ENCODE measurements at places on chromosomes 7 and 10.

DNA sequence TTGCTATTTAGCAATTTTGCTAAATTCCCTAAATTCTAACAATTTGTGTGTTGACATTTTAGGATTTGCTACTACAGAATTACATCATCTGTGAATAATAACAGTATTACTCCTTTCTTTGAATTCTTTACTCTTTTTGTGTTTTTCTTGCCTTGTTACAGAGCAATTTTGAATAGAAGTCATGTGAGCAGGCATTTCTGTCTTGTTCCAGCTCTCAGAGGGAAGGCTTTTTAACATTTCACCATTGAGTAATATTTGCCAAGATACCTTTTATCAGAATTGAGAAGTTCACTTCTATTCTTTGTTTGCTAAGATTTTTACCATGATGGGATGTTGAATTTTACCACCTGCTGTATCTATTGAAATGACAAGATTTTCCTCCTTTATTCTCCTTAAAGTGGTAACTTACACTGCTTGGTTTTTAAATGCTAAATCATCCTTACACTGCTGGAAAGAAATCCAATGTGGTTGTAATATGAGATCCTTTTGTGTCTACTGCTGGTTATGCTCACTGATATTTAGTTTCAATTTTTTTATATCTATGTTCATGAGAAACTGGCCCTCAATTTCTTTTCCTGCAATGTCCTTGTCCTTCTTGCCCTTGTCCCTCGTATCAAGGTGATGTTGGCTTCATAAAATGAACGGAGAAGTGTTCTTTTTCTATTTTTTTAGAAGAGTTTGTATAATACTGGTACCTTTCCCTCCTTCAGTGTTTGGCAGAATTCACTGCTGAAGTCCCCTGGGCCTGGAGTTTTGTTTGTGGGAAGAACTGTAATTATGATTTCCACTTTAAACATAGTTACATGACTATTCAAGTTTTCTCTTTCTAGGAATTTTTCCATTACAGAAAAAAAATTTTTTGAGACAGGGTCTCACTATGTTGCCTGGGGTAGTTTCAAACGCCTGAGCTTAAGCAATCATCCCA is 50.3 kb upstream of the ATP6V0A4 start:
- no peak for DNase-seq

DNA sequence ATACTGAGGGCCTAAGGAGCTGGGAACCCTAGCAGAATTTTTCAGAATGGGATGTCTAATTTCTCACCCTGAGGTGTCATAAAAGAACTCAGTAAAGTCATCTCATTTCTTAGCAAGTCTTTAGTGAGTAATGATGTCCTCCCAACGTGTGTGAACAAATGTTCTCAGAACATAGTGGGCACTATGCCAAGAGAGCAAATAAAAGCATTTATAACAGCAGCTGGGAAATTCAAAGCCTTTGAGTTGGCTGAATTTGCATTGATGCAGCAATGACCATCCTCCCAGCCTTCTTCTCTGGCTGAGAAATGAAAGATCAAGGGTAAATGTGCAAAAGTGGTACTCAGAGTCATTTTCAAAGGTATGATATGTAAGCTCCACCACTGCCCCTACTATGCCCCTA is 109.4 kb downstream of the FAM107B start:
- DNase-seq: peak; percentile 57

DNA sequence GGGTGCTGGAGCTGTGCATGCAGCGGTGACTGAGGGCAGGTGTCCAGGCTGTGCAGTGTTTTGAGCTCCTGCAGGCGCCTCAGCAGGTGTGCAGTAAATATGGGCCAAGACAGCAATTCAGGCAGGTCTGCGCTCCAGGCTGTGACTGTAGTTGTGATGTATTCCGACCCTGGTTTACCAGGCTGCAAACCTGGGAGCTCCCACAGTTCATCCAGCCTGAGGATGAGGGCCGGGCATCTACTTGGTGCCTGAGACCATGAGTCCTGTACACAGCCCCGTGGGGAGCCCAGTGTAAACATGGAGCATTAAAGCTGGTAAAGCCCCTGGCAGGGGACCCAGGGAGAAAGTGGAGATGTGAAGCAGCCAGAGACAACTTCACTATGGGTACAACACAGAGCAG is 82.8 kb downstream of the VOPP1 start:
- DNase-seq: no peak

DNA sequence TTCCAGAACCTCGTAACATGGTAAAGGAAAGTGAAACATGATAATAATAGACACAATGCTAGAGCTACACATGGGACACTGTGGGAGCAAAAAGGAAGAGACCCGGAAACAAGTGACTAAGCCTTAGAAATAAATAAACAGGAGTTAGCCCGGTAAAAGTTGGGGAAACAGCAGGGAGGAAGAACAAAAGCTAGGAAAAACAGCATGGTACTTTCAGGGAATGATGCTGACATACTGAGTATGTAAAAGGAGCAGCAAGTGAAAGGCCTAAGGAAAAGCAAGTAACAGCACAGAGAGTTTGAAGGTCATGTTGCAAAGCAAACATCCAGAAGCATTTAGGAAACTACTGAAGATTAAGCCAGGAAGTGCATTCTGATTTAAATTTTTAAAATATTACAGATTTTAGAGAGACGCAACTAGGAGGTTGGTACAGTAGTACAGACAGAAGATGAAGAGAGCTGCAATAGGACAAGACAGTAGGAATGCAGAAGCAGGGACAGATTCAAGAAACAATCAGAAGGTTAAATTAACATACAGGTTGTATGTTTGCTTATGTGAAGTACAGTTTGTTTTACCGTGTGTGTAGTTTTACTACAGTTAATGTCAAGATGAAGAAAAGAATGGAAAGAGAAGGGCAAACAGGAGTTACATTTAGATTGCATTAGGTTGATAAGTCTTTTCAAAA is 63.7 kb downstream of the ARHGAP12 start:
- DNase-seq: no peak

DNA sequence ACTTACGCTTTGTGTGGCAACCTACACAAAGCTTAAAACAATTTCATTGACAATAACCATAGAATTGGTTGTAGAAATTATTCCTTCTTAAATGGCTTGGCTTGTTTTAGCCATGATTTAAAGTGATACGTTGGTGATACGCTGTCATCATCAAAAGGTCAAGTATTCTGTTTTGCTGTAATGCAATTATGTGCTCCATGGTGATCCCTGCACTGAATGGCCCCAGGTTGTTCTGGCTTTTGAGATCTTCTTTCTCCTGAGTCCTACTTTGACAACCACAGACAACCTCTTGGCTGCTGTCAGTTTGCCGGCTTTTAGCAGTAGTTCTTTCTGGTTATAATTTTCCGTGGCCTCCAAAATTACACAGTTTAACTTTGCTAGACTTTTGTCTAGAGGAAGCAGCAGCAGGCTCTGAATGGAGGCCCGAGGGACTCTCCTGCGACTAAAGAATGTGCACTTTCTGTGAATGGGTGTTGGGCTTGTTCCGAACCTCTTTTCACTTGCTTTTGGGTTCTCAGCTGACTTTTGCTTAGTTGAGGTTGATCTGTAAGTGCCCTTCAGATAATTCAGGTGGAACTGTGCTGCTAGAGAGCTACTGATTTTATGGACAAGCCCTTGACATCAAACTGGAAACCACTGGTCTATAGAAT is 104.7 kb downstream of the TMEM178B start:
- no peak for DNase-seq

DNA sequence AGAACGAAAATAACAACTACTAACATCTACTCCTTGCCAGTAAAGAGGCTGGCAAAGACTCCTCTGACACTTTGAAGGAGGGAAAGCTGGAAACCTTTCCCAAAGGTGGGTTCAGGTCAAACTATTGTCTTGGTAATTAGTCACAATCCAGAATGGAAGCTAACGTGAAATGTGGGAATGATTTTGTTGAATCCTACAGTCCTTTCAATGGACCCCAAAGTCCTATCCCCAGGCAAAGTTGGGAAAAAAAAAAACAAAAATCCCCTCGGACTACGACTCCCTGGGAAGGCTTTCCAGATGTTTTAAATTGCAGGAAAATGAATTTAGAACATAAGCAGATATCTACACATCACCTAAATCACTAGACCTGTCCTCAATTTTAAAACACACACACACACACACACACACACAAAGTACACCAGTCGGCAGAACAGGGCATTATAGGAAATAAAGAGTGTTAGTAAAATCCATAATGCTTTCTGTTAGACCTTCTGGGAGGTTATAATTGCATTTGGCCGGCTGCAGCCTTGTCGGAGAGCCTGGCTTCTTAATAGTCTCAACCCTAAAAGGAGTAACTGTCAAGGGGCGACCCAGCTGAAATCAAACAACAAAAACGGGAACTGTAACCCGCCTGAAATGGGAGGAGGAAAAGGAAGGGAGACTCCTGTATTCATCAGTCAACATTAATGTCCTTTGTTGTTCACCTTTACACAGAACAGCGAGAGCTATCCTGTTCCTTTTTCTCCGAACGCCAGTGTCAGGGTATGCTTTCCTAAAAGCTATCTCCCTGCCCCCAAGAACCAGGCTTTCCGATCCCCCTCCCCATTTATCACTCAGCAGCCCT is 1.5 kb downstream of the DOCK4 start:
- peak; percentile 3 for DNase-seq

- no peak for DNase-seq
These were observed 2.5 kb upstream of the BTRC start for GRCh38 chr10:101351477-101351876.

DNA sequence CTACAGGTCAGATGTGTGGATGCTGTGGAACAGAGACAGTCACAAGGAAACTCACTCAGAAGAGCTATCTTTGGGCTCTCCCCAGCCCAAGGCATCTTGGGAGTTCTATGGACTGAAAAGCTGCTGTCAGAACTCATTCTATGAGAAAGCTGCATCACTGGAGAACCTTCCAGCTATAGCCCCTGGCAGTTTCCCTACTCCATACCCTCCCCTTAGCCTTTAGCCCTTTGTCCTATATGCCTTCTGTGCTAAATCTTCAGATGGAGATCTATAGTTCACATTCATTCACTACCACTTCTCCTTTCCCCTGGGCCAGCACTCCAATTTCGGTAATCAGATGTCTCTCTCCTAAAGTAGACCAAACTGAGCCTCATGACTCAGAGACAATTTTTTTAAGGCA is 6.9 kb downstream of the WNT8B start:
- DNase-seq: no peak

GRCh38 chr10:57119684-57120083 is 758.6 kb upstream of the ZWINT start:
- DNase-seq: no peak

- DNase-seq: no peak
These were observed 1.5 kb downstream of the CCL24 start for GRCh38 chr7:75811894-75812678.

GRCh38 chr7:132345543-132346129 is 230.6 kb downstream of the PLXNA4 start:
- no peak for DNase-seq

DNA sequence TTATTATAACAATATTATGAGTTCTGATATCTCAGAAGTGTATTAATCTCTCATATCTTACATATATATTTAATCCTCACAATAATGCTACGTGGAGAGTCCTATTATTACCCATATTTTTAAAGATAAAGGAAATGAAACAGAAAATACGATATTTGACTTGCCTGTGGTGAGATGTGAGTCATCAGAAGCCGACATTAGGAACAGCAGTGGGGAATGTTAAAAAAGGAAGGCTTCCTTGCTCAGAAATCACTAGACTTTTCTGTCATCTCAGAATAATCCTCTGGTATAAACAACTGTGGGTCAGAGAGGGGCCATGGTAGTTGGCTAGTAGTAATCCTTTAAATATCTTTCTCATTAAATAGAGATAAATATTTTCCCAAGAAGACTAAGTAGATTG is 402.3 kb upstream of the PCDH15 start:
- DNase-seq: no peak

DNA sequence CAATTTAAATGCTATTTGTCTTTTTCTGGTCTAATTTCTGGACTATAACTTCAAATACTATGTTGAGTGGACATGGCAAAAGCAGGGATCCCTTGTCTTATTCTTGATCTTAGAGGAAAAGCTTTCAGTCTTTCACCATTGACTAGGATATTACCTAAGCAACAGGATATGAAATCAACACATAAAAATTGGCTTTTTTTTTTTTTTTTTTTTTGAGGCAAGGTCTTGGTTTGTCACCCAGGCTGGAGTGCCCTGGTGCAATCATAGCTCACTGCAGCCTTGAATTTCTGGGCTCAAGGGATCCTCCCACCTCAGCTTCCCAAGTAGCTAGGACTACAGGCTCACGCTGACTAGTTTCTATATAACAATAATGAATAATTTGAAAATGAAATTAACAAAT is 90.8 kb downstream of the JMJD1C start:
- no peak for DNase-seq

- peak; percentile 69 for DNase-seq
These were observed 91.7 kb downstream of the WDR11 start for GRCh38 chr10:120942806-120943413.

DNA sequence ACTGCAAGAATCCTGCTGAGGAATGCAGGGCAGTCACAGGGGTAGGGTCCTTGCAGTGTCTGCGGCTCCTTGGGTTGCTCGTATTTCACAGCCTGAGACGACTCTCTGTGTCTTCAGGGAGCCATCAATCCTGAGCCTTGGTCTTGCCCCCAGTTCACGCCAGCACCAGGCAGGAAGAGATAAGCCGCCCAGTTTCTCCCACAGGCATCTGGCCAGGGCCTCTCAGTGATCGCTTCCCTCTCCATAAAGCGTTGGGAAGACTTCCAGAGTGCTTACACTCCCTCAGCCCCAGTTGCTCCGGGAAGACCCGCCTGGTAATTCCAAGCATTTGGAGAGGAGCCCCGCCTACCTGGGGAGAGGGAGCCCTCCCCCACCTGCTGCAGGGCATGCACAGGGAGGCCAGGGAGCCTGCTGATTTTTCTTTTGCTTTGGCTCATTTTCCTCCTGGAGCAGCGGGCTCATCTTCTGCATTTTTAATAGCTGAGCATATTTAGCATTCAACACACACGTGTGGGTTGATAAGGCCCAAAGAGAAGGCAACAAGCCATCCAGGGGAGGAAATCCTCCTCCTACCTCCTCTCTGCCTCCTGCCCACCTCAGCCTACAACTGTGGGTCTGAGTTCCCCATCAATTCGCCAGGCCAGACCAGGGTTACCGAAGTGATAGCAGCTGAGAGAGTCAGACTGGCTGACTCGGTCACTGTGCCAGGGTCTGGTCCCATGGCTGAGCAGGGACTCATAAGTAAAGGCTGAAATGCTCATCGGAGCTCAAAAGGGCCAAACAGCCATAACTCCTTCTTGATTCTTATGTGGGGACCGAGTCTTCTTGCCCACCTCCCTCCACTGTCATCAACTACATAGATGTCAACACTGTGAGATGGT is 74.4 kb upstream of the EFCAB10 start:
- DNase-seq: no peak

- DNase-seq: no peak
These were observed 207.9 kb downstream of the CACNA2D1 start for GRCh38 chr7:82235713-82236112.

Data from CD4-positive, alpha-beta T cell treated with Interleukin-2 at 100 ng/mL for 4 hours (primary cell).